Neural progenitor cell (in vitro differentiated cells): ENCODE measurements at places on chromosomes 7 and 10. TPM values are rescaled to one million over a fixed set of nuclear protein-coding genes. Genes with fewer than 3 reads are reported as not detected.

DNA sequence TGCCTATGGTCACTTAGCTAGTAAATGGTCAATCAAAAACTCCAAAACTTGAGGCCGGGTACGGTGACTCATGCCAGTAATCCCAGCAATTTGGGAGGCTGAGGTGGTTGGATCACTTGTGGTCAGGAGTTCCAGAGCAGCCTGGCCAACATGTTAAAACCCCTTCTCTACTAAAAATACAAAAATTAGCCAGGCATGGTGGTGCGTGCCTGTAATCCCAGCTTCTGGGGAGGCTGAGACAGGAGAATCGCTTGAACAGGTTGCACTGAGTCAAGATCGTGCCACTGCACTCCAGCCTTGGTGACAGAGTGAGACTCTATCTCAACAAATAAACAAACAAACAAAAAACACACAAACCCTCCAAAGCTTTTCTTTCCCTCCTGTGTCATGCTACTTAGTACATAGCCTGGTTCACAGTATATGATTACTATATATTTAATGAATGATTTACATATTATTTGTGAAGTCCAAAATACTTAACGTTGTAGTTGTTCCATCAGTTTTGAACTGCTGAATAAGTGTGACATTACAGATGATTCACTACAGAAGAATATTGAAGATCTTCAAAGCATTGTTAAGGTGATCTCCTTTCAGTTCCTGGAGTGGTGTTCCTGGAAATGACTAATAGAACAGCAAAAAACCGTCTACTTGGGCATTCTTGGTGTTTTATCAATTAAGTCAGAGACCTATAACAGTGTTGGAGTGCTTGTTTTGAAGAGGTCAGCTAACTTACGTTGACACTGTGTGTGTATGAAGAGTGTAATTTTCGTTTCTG lies 72.9 kb downstream of the ADK start:
- no peaks in the 10 kb centered on the region for H3K4me1 ChIP-seq
- H3K27ac ChIP-seq: no peak overlapping the region
- no peak for DNase-seq
- H3K36me3 ChIP-seq: no peaks in the 10 kb centered on the region
- H3K4me3 ChIP-seq: no peak overlapping the region

DNA sequence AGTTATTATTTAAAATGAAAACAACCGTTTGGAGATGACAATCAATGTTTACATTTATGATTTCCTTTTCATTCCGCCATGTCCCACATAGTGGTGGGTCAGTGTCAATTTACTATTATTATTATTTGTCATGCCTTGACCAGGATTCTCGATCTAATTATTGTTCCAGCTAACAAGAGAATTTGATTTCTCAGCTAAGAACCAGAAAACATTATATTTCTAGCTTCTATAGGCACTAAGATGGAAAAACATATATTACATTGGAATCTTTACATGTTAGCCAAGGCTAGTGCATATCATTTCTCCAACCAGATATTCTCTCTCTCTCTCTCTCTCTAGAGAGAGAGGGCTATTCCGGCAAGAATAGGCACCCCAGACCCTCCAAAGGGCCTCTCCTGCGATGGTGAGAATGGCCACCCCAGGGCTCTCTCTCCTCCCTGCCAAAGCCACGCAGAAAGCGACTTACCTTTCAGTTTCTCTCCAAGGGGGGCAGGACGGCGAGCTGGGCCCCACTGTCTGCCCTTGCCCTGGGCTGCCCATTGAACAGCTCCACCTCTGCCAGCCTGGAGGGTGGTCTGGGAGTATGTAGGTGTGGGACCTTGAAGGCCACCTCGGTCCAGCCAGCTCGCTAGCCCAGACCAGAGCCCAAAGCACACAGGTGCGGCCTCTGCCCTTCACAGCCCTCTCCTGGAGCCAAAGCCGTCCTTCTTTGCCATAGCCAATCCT lies 2.4 kb downstream of the HOXA3 start:
- H3K27me3 ChIP-seq: peaks cover 100% of the 10 kb centered on the region
- peak overlapping the region; percentile 32 for H3K4me3 ChIP-seq
- no peak for DNase-seq
- H3K36me3 ChIP-seq: no peaks in the 10 kb centered on the region

DNA sequence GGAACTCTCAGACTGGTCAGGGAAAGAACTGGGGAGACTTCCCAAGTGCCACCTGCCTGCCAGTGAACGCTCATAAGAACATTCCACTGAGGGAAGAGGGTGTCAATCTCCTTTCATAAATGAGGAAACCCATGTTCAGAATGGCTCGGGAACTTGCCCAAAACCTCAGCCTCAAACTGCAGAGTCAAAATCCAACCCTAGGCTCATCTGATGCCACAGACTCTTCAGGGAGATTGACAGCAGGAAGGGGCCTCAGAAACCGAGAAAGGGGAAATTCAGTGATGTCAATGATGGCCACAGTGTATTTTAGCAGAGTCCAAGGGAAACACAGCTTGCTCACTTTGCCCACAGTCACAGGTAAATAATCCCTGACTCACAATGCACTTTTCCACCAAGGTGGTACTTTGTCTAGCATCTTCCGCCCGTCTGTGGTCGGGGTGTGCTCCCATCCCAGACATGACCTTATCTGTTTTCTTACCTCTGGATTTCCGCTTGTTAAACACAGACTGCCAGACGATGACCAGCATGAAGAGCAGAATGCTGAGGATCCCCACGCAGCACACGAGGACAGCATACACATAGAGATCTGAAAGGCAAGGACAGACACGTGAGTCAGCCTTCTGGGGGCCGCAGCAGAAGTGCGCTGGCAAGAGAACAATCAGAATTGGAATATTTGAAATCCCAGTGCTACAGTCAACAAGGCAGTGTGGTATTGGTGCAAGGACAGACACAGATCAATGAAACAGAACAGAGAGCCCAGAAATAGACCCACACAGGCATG lies 38.4 kb downstream of the VSTM4 start:
- no peaks in the 10 kb centered on the region for H3K27me3 ChIP-seq
- DNase-seq: no peak
- no peak overlapping the region for H3K4me3 ChIP-seq
- H3K36me3 ChIP-seq: no peaks in the 10 kb centered on the region
- H3K27ac ChIP-seq: no peak overlapping the region

Gene CNPY1
- not detected in 2 replicates for total RNA-seq

Gene ITPRID1
- not detected in 2 replicates for total RNA-seq
